ENCODE measurements at places on chromosomes 5 and 9. TPM values are rescaled to one million over a fixed set of nuclear protein-coding genes. Genes with fewer than 3 reads are reported as not detected.

The PCDHB7 gene
- total RNA-seq = 8.9 TPM

The SDHA gene
- total RNA-seq = 68.4 TPM

The SLC31A1 gene
- 7.9 TPM for total RNA-seq

The SGCD gene
- 3.0 TPM for total RNA-seq

The MEGF10 gene
- total RNA-seq = 19.7 TPM

The ABO gene
- total RNA-seq = not detected

The CFAP90 gene
- 2.7 TPM for total RNA-seq

The PCDHGA6 gene
- 9.6 TPM for total RNA-seq

The BARX1 gene
- not detected for total RNA-seq

The MAMDC4 gene
- 7.1 TPM for total RNA-seq

The GDA gene
- total RNA-seq = 22.6 TPM

The MEF2C gene
- 951 TPM for total RNA-seq

The SIT1 gene
- not detected for total RNA-seq

The FOCAD gene
- total RNA-seq = 86.8 TPM

The SLC34A1 gene
- total RNA-seq = not detected

The ANKRD34B gene
- total RNA-seq = 0.25 TPM

The FBXW2 gene
- 46.0 TPM for total RNA-seq

The TIMD4 gene
- total RNA-seq = not detected

The P4HA2 gene
- 8.9 TPM for total RNA-seq

The GRM6 gene
- under 0.01 TPM for total RNA-seq

The TRPM3 gene
- total RNA-seq = 22.1 TPM

Data from temporal lobe (tissue), 4 donors.